ENCODE measurements at places on chromosomes 5 and 9.

DNA sequence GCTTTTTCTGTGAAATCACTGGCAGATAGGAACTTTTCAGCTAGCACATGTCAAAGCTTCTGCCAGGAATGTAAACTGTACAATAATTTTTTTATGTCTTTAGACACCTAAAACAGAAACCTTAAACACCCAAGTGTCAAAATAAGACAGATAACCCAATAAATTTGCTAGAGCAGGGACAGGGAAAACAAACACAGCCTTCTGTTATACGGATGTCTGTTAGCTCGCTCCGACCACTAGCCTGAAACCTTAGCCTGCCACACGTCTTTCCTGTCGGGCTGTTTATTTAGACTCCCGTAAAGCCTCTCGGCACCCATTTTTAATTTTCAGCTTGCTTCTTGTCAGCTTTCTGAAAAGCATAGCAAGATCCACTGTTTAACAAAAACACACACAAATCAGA is 355.4 kb upstream of the SLC24A2 start:
- DNase-seq: no peak
- no peak overlapping the region for H3K27ac ChIP-seq
- no peaks in the 10 kb centered on the region for H3K4me1 ChIP-seq
- H3K36me3 ChIP-seq: no peaks in the 10 kb centered on the region

DNA sequence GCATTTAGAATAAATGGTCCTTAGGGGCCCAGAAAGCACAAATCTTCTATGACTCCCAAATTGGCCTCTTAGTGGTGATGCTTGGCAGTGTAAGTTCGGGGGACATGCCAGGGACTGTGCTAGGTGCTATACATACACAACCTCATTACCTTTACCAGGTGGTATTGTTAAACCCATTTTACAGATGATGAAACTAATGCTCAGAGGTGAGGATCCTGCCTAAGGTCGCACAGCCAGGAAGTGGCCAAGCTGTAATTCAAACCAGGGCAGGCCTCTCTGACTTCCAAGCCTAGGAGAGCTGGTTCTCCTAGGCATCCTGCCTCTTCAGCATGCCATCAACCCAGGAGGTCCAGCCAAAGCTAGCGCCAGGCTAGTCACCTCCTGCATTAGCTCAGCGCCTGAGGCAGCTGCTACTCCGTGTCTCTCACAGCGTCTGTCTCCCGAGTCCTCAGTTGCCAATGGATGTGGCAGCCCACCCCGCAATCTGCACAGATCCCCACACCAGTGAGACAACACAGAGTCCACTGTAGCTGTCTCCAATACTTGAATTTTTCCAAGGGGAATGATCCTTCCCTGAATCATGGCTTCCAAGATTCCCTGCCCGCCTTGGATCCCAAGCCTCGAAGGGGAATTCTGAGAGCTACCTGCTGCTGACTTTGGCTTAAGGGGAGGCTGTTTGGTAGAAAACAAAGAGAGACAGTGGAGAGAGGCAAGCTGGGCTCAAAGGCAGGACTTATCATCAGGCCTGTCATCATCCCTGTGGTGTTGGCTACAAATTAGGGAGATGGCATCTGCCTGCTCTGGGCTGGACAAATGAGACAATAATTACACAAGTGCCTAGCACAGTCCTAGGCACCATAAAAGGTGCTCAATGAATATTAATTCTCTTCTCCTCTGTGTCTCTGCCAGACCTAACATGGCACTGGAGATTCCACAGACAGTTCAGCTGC is 52.6 kb downstream of the CRB2 start:
- DNase-seq: no peak
- no peaks in the 10 kb centered on the region for H3K36me3 ChIP-seq
- H3K27me3 ChIP-seq: no peaks in the 10 kb centered on the region
- peaks cover 7% of the 10 kb centered on the region for H3K4me1 ChIP-seq
- no peak overlapping the region for H3K27ac ChIP-seq
- H3K4me3 ChIP-seq: no peak overlapping the region

GRCh38 chr9:127059030-127059429 is 63.4 kb downstream of the ANGPTL2 start:
- peak overlapping the region; percentile 49 for H3K27ac ChIP-seq
- no peaks in the 10 kb centered on the region for H3K36me3 ChIP-seq
- H3K27me3 ChIP-seq: no peaks in the 10 kb centered on the region
- peaks cover 33% of the 10 kb centered on the region for H3K4me1 ChIP-seq
- H3K4me3 ChIP-seq: no peak overlapping the region

- no peaks in the 10 kb centered on the region for H3K36me3 ChIP-seq
- peak overlapping the region; percentile 58 for H3K27ac ChIP-seq
- peaks cover 23% of the 10 kb centered on the region for H3K4me1 ChIP-seq
- no peak overlapping the region for H3K4me3 ChIP-seq
- no peak for DNase-seq
- H3K27me3 ChIP-seq: no peaks in the 10 kb centered on the region
These were observed 231.7 kb downstream of the ARHGAP26 start for GRCh38 chr5:143001764-143002351.

DNA sequence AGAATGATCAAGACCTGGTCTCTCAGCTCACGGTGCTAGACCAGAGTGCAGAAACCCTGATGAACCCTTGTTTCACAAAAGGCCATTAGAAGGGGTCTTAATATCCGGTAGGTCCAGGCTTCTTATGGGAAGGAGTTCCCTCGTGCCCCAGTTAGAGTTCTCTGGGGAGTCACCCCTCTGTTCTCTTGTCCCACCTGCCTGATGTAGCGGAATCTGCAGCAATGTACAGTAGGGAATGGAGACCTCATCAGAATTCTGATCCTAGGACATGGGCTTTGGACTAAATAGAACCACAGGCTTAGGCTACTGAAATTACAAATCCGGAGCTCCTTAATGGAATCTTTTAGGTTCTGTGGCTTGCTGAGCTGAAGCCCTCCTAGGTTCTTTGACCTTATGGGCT is 243.6 kb upstream of the IRX2 start:
- no peaks in the 10 kb centered on the region for H3K36me3 ChIP-seq
- no peak for DNase-seq
- H3K4me3 ChIP-seq: no peak overlapping the region
- no peaks in the 10 kb centered on the region for H3K4me1 ChIP-seq
- no peak overlapping the region for H3K27ac ChIP-seq

GRCh38 chr5:98602534-98603112 is 170.8 kb upstream of the RGMB start:
- no peaks in the 10 kb centered on the region for H3K36me3 ChIP-seq
- no peak overlapping the region for H3K4me3 ChIP-seq
- H3K4me1 ChIP-seq: no peaks in the 10 kb centered on the region
- no peak for DNase-seq
- no peaks in the 10 kb centered on the region for H3K27me3 ChIP-seq

DNA sequence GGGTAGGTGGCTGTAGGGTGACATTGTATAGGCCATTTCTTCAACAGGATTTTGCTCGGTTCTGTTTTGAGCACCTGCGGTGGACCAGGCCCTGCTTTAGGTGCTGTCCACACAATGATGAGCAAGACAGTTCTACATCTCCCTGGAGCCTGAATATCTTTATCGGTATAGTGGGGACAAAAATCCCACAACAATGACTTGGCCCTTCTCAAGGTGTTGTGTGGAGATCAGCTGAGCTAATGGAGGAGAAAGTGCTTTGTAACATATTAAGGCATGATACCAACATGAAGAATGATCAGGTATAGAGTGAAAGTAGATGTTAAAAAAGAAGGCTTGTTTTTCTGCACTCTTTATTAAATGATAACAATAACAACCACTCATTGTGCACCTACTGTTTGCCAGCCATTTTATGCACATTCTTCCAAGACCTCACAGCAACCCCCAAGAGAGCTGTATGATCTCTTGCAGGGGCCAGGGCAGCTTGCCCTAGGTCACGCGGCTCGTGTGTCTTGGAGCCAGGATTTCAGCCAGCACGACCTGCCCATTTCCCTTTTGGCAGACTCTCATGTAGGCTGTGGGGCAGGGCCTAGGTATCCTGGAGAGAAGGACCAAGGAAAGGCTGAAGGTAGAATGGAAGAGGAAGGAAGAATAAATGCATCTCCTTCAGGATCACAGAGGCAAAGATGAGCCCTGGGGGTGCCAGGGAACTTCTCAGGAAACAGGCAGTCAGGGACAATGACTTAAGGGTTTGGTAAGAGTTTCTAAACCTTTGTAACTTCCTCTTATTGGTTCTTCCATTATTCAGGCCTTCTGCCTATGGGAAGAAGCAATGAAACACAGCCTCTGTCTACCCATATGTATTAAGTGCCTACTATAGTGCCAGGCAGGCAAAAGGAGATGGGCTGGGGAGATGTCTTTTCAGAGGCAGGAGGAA is 50.0 kb upstream of the PPARGC1B start:
- H3K4me3 ChIP-seq: no peak overlapping the region
- H3K27me3 ChIP-seq: no peaks in the 10 kb centered on the region
- no peak overlapping the region for H3K27ac ChIP-seq
- no peak for DNase-seq
- H3K4me1 ChIP-seq: no peaks in the 10 kb centered on the region

GRCh38 chr5:82307451-82307850 is 29.3 kb upstream of the RPS23 start:
- no peaks in the 10 kb centered on the region for H3K36me3 ChIP-seq
- no peak overlapping the region for H3K27ac ChIP-seq
- H3K4me1 ChIP-seq: no peaks in the 10 kb centered on the region
- DNase-seq: no peak
- H3K4me3 ChIP-seq: no peak overlapping the region
- no peaks in the 10 kb centered on the region for H3K27me3 ChIP-seq

- H3K27me3 ChIP-seq: no peaks in the 10 kb centered on the region
- no peak overlapping the region for H3K4me3 ChIP-seq
- no peaks in the 10 kb centered on the region for H3K36me3 ChIP-seq
- DNase-seq: no peak
These were observed 1.5 kb upstream of the GABBR2 start for GRCh38 chr9:98709968-98710965.

DNA sequence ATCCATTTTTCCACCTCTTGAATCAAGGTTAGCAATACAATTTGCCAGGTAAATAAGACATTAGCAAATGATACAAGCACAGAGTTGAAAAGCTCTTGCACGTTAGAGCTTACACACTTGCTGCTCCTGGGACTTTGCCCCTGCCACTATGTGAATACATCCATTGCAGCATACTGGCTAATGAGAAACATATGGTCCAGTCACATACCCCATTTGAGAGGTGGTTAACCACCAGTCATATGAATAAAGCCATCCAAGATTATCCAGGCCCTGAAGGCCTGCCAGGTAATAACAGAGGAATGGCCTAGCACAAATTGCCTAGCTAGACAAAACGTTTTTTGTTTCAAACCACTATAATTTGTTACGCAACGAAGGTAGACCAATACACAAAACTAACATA is 45.8 kb upstream of the FTMT start:
- no peaks in the 10 kb centered on the region for H3K4me1 ChIP-seq
- no peak for DNase-seq
- no peak overlapping the region for H3K4me3 ChIP-seq
- H3K36me3 ChIP-seq: no peaks in the 10 kb centered on the region
- no peak overlapping the region for H3K27ac ChIP-seq

DNA sequence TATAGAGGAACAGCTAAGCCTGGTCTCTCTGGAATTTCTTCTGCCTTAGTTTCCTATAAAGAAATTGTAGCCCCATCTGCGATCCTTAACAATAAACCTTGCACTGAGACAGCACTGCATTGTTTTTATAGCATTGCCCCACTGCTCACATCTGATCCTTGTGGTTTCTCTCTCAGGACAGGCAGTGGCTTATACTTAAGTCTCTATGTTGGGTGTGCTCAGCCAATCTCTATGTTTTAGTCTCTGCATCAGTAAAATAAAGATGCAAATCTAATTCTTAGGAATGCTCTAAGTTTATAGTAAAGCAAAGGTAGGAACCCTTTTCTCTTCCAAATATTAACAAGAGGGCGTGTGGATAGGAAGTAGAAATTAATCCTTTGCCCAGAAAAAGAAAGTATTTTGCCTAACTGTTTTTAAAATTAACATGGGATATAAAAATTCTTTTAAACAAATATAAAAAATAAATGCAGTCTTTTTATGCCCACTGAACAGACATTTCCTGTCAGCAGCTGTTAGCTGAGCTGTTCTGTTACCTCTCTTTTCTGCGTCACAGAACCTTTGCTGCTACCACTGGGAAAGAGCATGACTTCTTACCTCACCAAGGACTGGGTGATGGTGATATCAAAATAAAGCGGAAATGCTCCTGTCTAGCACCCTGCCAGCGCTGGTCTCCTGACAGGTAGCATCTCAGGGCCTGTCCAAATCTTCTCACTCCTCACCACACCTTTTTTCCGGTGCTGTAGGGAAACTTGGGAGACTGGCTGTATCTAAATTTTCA is 29.5 kb downstream of the MRPS27 start:
- no peak for DNase-seq
- H3K4me1 ChIP-seq: peaks cover 4% of the 10 kb centered on the region
- H3K27ac ChIP-seq: no peak overlapping the region
- no peaks in the 10 kb centered on the region for H3K27me3 ChIP-seq
- H3K4me3 ChIP-seq: no peak overlapping the region
- no peaks in the 10 kb centered on the region for H3K36me3 ChIP-seq

GRCh38 chr9:14421291-14421690 is 107.3 kb upstream of the NFIB start:
- DNase-seq: no peak
- H3K4me3 ChIP-seq: no peak overlapping the region
- H3K4me1 ChIP-seq: peaks cover 9% of the 10 kb centered on the region
- no peaks in the 10 kb centered on the region for H3K27me3 ChIP-seq
- no peak overlapping the region for H3K27ac ChIP-seq

- H3K36me3 ChIP-seq: no peaks in the 10 kb centered on the region
- no peak overlapping the region for H3K27ac ChIP-seq
- DNase-seq: no peak
- H3K4me1 ChIP-seq: peaks cover 4% of the 10 kb centered on the region
These were observed 8.9 kb downstream of the DAB2IP start for GRCh38 chr9:121660367-121660766.

DNA sequence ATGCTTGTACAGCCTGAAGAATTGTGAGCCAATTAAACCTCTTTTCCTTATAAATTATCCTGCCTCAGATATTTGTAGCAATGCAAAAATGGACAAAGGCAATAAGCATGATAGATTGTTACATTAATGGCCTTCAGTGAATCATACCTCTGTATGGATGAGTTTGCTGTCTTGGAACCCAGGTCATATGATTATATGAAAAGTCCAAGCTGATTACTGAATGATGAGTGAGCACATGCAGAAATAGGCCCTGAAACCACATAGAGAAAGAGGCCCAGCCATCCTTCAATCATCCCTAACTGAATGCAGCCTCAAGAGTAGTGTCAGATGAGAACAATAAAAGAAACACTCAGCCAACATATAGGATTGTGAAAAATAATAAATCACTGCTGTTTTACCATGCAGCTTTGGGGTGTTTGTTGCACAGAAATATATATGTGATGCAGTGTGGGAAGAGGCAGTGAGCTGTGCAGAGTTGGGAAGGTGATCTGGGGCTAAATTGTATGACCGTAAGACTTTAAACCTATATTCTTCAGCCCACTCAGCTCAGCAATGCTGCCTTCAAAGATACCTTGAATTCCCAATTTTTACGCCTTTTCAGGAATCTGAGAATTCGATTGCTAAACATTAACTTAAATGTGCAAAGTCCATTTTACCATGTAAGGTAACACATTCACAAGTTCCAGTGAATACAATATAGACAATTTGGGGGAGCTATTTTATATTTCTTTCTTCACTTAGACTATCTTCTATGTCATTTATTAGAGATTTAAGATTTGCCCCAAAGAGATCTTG is 36.3 kb upstream of the SHISAL2B start:
- no peak overlapping the region for H3K27ac ChIP-seq
- H3K4me1 ChIP-seq: no peaks in the 10 kb centered on the region
- H3K36me3 ChIP-seq: no peaks in the 10 kb centered on the region
- H3K4me3 ChIP-seq: no peak overlapping the region
- no peaks in the 10 kb centered on the region for H3K27me3 ChIP-seq

GRCh38 chr9:77305622-77306400 is 128.5 kb downstream of the VPS13A start:
- H3K27ac ChIP-seq: no peak overlapping the region
- no peak for DNase-seq
- H3K4me3 ChIP-seq: no peak overlapping the region
- H3K4me1 ChIP-seq: peaks cover 5% of the 10 kb centered on the region
- H3K27me3 ChIP-seq: no peaks in the 10 kb centered on the region
- H3K36me3 ChIP-seq: peaks cover 1% of the 10 kb centered on the region

Measured in vagina (tissue), 2 donors.